ENCODE measurements at places on chromosomes 16 and 17. TPM values are rescaled to one million over a fixed set of nuclear protein-coding genes. Genes with fewer than 3 reads are reported as not detected.

Gene MYH8
- not detected for total RNA-seq

Gene PPY
- not detected for total RNA-seq

Gene RAP1GAP2
- total RNA-seq, result 45.3 TPM

Gene WDR59
- total RNA-seq, result 70.1 TPM

Gene SLC7A6OS
- total RNA-seq, result 16.2 TPM

Gene EARS2
- total RNA-seq, result 18.0 TPM

DNA sequence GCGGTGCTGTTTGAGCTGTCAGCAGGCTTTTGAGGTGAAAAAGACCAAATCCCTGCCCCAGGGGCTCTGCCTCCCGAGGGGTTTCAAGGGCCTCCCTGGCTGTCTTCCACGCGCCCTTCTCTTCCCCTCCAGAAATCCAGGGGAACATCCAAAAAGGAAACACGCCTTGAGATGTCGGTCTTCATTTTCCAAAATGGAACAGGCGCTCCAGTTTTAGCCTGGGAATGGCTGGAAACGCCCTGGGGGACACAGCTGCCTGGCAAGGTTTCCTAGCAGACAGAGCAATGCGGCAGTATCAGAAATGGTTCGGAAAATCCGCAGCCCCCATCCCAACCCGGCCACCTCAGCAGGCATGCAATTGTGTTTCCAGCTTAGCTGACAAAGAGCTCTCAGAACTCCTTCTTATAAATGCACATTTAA, 16.6 kb upstream of the LITAF start:
- DNase-seq, result no peak

GRCh38 chr16:78444-79150, 572 bp downstream of the MPG start:
- no peak for DNase-seq

- no peak for DNase-seq
Measured at GRCh38 chr17:49951362-49952082, 17.5 kb upstream of the DLX4 start.

GRCh38 chr16:3068487-3068886, 3.0 kb downstream of the IL32 start:
- DNase-seq, result peak; percentile 42

GRCh38 chr16:85438981-85439685, 174.0 kb upstream of the GSE1 start:
- no peak for DNase-seq

DNA sequence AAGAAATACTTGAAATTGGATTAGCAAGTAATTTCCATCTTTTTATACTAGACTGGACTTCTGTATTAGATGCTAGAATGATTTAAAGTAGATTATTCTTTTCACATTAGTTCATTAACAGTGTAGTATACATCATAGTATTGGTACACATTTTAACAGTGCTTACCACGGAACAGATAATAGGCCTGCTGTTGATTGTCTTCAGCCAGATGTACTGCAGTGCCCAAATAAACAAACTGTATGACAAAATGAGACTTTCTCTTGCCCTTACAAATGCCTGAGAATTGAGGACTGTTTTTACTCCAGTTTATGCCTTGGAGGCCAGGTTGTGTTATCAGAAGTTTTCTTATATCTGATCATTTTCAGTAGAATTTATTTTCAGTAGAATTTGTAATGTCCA, 631 bp downstream of the EVI2A start:
- DNase-seq, result no peak

GRCh38 chr16:58506241-58507194, 6.6 kb downstream of the NDRG4 start:
- DNase-seq, result no peak

DNA sequence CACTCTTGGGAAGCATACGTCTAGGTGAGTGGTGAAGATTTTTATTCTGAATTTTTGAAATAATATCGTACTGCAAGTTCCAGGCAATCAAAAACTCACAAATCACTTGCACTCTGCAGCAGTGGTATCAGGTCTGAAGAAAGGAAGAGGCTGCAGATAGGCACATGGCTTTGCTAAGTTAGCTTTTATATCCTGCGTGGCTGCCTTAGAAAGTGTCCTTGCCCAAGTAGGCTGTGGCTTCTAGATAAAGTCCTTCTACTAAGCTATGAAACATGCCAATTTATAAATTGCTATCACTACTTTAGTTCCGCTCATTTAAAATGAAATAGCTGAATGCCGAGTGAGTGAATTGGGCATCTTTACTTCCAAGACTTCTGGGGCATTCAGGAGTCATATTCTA, 17.9 kb downstream of the WWOX start:
- DNase-seq, result no peak

GRCh38 chr16:55968221-55968620, 93.0 kb upstream of the CES5A start:
- no peak for DNase-seq

DNA sequence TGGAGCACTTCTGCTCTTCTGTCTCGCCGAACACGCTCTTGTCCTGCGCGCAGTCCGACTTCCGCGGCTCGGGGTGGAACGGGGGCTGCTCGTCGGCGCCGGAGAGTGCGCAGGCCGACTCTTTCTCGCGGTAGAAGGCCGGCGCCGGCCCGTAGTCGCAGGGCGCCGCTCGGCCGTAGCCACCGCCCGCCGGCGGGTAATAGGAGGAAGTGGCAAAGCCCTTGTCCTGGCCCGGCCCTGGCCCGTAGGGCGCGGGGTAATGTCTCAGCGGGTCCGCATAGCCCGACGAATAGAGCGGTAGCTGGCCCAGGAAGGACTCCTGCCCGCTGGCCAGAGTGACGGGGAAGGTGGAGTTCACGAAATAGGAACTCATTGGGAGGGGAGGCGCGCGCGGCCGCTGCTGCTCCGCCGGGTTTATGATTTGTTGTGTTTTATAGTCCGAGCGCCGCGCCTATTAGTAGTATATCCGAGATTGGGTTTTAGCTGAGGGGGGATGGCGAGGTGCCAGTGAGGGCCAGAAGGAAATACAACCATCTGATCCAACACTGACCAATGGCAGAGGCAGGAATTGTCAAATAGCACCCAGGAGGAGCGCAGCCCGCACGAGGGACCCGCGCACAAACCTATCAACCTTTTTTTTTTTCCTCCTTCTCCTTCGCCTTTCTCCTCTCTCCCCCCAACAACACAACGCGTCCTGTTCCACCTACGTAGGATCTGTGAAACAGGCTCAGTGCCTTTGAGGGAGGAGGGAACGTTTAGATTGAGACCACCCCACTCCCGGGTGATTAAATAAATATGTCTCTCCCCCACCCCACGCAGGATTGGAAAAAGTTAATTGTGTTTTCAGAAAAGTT, 4.4 kb upstream of the HOXB5 start:
- DNase-seq, result peak; percentile 90

DNA sequence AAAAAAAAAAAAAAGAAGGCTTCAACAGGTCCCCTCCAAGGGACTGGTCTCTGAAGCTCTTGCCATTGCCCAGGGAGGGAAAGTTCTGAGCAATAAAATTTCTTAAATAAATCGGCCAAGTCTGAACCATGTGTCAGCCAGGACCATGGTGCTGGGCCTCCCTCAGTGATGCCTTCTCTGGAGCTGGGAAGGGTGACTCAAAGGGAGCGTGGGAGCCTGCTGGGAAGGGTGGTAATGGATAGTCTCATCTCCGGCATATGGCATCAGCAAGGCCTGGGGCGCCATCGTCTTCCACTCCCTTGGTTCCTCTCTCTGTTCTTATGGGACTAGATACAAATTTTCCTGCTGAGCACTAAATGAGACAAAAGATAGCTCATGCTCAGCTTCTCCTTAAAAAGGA, 2.3 kb downstream of the VKORC1 start:
- no peak for DNase-seq

DNA sequence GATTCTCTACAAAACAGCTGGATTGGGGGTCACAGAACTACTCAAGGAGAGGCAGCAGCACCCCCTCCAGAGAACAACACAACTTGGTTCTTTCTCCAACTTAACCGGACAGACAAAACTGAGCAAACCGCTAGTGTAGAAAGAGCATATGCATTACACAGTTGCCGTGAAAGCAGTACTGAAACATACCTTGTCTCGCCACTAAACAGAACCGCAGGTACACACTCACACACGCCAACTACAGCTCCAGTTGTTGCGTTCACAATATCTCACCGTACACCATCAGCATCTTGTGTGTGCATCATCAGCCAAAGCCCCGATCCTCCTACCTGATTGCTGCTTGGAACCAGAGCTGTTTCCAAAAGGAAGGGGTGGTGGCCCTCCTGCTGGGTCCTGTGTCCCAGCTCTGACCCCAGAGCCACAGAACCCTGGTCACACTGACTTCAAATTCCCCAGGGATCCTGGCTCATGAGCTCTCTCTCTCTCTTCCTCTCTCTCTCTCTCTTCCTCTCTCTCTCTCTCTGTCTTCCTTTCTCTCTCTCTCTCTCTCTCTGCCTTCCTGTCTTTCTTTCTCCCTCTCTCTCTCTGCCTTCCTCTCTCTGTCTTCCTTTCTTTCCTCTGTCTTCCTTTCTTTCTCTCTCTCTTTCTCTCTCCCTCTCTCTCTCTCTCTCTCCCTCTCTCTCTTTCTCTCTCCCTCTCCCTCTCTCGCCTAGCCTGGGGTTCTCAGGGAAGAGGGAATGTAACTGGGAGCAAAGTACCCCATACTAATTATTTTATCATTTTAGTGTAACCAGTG, 8.4 kb downstream of the PIMREG start:
- DNase-seq, result no peak

DNA sequence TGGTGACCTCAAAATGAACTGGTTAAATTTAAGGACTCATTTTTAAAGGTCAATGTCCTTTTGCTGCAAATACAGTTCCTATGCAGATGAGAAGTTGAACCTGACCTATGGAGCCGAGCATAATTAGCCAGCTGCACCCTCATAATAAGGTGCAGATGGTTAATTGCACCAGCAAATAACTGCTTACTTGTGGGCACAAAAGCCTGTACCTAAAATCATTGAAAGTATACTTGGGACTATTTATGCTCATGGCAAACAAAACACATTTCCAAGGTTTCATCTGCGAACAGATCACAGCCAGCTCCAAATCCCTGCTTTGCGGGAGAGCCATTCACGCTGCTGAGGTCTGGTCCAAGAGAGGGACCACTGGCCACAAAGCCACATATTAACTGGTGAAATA, 13.0 kb downstream of the HYDIN start:
- no peak for DNase-seq

GRCh38 chr17:14664511-14664910, 363.6 kb downstream of the HS3ST3B1 start:
- no peak for DNase-seq

DNA sequence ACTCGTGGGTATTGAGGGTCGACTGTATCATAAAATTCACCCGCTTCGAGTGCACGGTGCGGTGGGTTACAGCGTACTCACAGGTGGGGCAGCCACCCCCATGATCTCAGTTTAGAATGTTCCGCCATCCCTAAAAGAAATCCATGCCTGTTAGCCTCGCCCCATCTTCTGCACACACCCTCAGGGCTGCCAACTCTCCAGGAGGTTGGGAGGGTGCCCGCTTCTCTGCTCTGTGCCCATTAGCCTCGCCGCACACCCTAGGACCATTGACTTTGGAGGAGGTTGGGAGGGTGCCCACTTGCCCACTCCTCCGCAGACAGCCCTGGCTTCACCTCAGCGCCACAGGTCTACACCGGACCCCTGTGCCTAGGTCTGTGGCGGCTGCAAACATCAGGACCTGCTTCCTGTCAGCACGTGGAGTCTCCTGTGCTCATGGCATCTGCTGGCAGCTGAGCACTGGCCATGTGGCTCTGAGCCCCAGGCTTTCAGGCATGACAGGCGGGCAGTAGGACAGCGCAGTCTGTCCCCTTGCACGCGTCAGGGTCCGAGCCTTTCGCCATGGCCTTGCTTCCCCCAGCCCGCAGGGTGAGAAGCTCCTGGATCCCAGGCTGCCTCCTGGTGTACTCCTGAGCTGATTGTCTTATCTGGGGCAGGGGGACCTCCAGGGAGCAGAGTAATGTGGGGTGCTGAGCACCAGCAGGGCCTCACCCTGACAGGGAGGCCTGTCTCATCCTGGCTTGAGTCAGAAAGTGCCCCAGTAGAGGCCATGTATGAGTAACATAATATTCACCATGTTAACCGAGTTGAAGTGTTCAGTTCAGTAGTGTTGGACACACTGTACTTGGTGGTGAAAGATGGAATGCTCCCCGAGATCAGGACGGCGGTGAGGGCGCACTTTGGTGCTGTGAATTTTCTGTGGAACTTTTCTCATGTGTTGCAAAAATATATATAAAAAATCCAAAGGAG, 21.9 kb downstream of the NME3 start:
- no peak for DNase-seq

- DNase-seq, result no peak
Measured at GRCh38 chr16:84874983-84875382, 55.2 kb downstream of the CRISPLD2 start.

GRCh38 chr17:46925185-46925868, 2.4 kb downstream of the GOSR2 start:
- no peak for DNase-seq

DNA sequence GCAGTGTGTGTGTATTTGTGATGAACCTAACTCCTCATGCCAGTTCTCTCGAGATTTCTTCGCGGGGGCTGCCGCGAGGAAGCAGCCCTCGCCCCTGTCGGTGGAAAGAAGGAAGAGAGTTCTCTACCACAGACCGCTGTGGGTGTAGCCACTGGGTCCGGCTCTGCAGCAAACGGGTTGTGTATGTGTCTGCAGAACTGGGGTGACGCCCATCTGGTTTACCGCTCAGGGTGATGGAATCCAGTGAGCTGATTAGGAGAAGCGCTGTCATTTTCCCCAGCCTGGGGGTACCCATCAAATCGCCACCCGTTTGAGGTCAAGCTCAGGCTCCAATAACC, 7.7 kb downstream of the CORO6 start:
- DNase-seq, result peak; percentile 80

DNA sequence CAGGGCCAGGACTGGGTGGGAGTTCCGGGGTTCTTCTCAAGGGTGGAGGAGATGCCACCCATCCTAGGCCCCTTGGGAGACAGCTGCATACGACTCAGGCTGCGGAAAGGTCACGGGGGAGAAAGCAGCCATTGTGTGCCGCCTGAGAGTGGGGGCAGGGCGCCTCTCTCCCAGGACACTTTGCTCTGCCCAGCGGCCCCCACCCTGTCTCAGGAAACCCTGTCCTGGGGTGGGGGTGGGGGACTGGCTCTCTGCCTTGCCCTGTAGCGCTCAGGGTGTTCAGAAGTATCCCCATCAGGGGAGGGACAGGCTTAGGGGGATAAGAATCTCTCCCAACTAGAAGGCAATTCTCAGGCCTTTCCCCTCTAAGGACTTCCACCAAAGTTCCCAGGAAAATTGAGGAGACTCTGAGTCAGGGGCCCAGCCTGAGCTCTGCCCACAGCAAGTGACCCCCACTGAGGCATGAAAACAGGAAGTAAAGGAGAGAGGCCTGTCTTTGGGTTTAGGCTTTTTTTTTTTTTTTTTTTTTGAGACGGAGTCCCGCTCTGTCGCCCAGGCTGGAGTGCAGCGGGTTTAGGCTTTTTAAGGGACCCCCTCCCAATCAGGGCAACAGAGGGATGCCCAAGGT, 4.9 kb downstream of the GIT1 start:
- peak; percentile 36 for DNase-seq

All from mucosa of descending colon (tissue), 3 donors.